Bronchial epithelial cell (primary cell): ENCODE measurements at places on chromosomes 3 and 15. TPM values are rescaled to one million over a fixed set of nuclear protein-coding genes. Genes with fewer than 3 reads are reported as not detected.

DNA sequence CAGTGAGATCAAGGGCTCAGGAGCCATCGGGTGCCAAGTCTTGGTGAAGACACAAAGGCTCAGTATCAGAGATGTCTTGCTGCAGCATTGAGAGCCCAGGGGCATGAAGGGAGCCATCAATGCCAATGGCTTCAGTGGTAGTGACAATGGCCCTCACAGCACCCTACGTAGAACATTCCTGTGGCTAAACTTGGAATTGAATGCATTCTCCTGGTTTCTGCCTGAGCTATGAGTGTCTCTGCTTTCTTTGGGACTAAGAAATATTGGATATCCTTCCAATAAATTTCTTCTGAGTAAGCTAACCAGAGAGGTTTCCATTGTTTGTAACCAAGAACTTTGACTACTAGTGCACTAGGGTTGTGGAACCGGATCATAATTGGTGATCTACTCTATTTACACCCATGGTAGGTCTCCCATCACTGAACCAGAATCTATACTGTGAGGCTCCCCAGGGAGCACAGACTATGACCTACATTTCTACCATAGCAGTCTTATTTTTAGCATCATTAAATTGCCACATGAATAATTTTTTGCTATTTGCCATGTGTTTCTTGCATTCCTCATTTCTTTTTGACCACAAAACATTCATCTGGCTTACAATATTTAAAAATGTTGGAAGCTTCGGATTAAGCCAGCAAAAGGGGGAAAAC lies 31.6 kb upstream of the PDZRN3 start:
- no peak for DNase-seq

- peak; percentile 85 for DNase-seq
Measured at GRCh38 chr3:158458464-158458863, 112.5 kb upstream of the MLF1 start.

GRCh38 chr15:89088605-89089315 lies 504 bp downstream of the ABHD2 start:
- no peak for DNase-seq

- peak; percentile 43 for DNase-seq
Measured at GRCh38 chr3:46895204-46895660, 17.7 kb downstream of the PTH1R start.

DNA sequence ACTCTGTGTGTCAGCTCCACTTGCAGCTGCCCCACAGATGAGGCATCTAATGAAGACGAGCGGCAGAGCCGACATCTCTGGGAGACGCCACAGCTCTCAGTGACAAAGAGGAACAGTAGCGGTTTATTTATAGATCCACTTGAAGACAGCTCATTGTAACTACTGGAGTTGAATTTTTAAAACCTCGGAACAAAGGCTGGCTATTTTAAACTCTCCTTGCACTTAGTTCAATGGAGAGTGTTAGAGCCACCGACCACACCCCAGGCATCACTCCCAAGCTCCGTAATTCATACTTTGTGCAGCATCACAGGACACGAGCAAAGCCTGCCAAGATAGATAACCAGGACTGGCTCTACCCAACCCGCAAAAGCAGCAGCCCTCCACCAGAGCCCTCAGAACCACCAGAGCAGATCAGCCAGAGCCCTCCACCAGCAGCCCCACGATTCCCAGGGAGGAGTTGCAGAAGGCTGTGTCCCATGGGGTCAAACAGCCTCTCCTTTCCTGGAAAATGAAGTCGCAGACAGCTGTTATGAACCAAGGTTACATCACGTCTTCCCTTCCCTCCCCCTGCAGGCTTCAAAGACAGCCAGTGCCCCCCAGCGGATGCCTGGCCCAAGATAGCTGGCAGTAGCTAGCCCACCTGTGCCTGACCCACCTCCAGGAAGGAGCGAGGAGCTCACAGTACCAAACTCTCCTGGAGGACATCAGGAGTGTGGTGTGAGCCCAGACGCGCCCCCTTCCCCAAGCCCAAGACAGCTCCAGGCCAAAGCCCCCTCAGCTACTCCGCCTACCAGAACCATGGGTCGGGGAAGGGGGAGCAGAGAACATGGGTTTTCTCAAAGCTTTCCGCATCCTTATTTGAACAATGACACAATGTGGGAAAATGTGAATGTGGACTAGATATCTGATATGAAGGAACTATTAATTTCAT lies 45.7 kb downstream of the POC1A start:
- no peak for DNase-seq

GRCh38 chr3:194023501-194024280 lies 112.3 kb upstream of the HES1 start:
- no peak for DNase-seq

GRCh38 chr3:149647812-149648211 lies 10.0 kb downstream of the WWTR1 start:
- peak; percentile 50 for DNase-seq

DNA sequence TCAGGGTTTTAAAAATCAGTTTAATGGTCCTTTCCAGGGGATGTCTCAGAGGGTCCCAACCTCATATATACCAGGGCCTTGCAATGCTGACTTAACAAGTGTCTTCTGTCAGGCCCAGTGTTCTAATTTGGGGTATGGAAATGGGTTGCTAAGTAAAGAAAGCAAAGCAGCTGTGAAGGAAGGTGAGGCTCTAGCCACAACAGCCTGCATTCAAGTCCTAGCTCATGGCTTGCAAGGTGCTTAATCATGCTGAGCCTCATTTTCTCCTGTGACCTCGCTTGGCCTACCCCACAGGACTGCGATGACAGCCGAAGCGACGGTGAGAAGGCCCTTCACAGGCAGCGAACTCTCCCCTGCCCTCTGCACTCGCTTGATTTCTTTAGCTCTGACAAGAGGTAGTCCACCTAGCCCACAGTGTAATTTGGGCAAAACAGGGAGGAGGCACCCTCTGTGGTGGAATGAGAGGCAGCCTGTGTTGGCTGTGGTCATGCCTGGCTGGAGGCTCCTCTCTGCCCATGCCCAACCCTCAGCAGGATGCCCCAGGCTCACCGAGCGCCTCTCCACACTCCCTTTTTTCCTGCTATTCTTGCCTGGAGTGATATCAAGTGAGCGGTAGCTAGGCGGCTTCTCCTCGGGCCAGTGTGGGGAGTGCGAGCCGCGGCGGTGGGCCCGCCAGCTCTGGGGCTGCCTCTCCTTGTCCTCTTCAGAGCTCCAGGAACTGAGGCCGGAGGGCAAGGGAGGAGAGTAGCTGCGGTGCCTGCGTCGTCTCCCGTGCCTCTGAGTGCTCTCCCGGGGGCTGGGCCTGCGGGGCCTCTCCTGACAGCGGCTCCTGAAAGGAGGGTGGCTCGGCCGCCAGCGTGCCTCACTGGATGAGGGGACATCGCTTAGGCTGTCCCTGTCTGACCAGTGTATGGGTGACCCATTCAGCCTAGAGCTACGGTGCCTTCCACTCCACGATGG lies 29.2 kb downstream of the ILDR1 start:
- no peak for DNase-seq

DNA sequence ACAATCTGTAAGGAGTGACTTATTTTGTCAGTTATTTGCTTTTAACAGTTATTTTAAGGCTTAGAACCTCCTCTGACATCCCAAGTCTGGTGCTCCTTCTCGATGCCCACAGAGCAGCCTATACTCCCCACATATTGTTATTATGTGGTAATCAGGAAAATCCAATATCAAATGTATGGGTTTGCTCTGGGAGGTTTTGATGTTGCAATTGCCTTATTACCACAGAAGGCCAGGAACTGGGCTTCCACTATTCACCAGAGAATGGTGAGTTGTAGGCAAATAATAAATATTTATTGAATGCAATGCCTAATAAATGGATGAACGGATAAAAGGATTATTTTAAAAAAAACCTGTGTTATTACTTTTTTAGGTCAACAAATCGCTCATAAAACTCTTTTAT lies 12.2 kb downstream of the NEK10 start:
- no peak for DNase-seq

- DNase-seq = no peak
Measured at GRCh38 chr3:133274477-133274876, 125.4 kb upstream of the BFSP2 start.

- no peak for DNase-seq
Measured at GRCh38 chr3:137202941-137203340, 245.2 kb downstream of the IL20RB start.

Gene CHRNA3
- total RNA-seq = not detected in 2 replicates

Gene TLE3
- 19.2 and 21.8 TPM in 2 replicates for total RNA-seq

Gene CHST13
- not detected in 2 replicates for total RNA-seq

Gene FAM107A
- total RNA-seq = not detected in 2 replicates

Gene TJP1
- 62.9 and 86.5 TPM in 2 replicates for total RNA-seq

Gene AMOTL2
- total RNA-seq = 54.2 and 89.9 TPM in 2 replicates

Gene MYL3
- not detected in 2 replicates for total RNA-seq

Gene CCDC54
- total RNA-seq = not detected in 2 replicates

Gene ZDHHC19
- not detected in 2 replicates for total RNA-seq

Gene ACOX2
- 0.26 TPM in 1 of 2 replicates, not detected in the other for total RNA-seq

Gene FSD2
- not detected in 2 replicates for total RNA-seq

Gene ASB14
- not detected in 2 replicates for total RNA-seq

Gene LINGO1
- not detected in 2 replicates for total RNA-seq

Gene FAN1
- 17.6 and 22.3 TPM in 2 replicates for total RNA-seq
